ENCODE measurements at places on chromosomes 2 and 18.

DNA sequence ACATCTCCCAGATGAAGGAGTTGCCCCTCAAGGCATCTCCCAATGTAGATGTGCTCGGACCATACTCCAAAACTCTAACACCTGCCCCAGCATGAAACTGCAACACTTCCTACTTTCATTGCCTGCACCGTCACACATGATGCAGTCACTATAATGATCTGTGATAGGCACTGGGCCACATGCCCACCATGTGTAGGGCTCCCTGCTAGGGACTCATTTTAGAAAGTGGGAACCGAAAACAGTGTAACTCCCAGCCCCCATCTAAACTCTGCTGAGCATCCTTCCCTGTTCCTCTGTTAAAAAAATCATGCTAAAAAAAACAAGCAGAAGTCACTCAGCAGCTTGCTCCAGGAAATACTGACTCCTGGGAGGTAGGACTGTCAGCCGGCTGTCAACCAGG lies 496.1 kb upstream of the RAB6C start:
- peaks cover 35% of the 10 kb centered on the region for H3K4me1 ChIP-seq
- peak overlapping the region; percentile 99 for H3K27ac ChIP-seq
- H3K4me3 ChIP-seq: no peak overlapping the region
- no peaks in the 10 kb centered on the region for H3K27me3 ChIP-seq
- H3K36me3 ChIP-seq: no peaks in the 10 kb centered on the region
- peak; percentile 52 for DNase-seq

DNA sequence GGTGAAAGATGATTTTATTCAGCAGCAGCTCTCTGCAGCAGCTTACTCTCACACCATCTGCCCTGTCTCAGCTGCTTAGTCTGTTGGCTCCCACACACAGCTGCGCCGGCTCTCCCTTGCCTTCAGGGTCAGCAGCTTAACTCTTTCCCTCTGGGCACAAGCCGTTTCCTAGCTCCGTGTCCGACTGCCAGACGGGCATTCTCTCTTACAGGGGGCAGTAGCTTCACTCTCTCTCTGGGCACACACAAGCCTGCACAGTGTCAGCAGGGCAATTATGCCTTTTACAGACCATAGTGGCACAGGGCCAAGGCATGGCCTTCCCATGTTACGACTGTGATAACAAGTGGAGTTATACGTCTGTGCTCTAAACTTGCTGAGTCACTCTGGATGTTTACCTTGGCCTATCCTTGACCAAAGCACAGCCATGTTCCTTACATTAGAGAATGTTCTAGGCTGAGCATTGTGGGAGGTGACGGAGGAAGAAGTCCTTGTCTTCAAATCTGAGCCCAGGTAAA lies 31.7 kb downstream of the PCARE start:
- H3K27me3 ChIP-seq: no peaks in the 10 kb centered on the region
- DNase-seq: no peak
- no peak overlapping the region for H3K4me3 ChIP-seq
- H3K36me3 ChIP-seq: no peaks in the 10 kb centered on the region
- H3K4me1 ChIP-seq: no peaks in the 10 kb centered on the region

DNA sequence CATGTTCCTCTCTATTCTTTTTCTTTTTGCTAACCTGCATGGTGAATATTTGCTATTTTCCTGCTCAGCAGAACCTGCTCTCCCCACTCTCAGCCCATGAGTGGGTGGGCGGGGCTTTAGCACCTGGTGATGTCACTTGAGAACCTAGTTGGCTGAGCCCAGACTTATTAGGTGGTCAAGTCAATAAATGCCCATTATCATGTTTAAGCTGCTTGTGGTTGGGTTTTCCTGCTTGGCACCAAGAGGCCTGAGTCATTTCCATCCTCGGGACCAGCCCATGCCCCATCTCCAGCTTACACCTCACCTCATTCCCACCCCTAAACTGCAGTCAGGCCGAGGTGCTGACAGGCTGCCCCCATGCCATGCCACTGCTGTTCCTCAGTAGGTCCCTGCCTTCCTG lies 226.6 kb downstream of the ANKRD30B start:
- no peak overlapping the region for H3K4me3 ChIP-seq
- DNase-seq: no peak
- H3K27me3 ChIP-seq: no peaks in the 10 kb centered on the region
- H3K36me3 ChIP-seq: no peaks in the 10 kb centered on the region
- H3K27ac ChIP-seq: no peak overlapping the region
- no peaks in the 10 kb centered on the region for H3K4me1 ChIP-seq

DNA sequence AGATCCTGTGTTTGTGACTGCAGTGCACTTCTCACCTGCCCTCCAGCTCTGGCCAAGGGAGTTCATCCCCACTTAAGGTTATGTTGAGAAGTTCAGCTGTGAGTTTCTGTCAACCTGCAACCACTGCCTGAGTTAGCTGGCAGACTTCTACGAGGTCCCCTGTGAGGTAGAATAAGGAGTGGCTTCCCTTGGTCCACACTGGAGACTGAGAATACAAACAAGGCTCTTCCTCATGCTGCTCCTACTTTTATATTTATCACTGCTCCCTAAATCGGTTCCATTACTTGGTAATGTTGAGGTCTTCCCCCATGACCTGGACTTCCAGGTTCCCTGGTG lies 353.2 kb upstream of the CWC22 start:
- DNase-seq: no peak
- H3K27ac ChIP-seq: peak overlapping the region; percentile 36
- no peaks in the 10 kb centered on the region for H3K27me3 ChIP-seq
- peaks cover 7% of the 10 kb centered on the region for H3K4me1 ChIP-seq
- H3K4me3 ChIP-seq: no peak overlapping the region
- no peaks in the 10 kb centered on the region for H3K36me3 ChIP-seq

Measured in naive B cell (primary cell).